ENCODE measurements at places on chromosomes 2 and 18.
A peak's percentile ranks its signal among the peaks of the same experiment; 100 is the strongest.

DNA sequence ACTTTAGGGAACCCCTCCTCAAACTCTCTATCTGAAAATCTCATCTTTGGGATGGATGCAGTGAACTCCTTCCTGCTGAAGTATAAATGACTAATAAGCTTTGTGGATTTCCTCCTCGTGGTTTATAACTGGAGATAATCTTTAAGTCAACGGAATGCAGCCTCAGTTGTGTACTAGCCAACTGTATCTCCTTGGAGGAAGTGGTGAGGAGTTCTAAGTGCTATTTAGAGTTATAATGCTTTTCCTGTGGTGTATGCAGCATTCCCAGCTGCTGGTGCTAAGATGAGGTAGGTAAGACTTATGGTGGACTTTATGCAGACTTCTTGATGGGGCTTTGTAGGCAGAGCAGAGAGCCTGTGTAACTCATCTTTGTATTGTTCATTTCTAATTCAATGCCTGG is 90.9 kb downstream of the LYPD6B start:
- DNase-seq = peak; percentile 41

DNA sequence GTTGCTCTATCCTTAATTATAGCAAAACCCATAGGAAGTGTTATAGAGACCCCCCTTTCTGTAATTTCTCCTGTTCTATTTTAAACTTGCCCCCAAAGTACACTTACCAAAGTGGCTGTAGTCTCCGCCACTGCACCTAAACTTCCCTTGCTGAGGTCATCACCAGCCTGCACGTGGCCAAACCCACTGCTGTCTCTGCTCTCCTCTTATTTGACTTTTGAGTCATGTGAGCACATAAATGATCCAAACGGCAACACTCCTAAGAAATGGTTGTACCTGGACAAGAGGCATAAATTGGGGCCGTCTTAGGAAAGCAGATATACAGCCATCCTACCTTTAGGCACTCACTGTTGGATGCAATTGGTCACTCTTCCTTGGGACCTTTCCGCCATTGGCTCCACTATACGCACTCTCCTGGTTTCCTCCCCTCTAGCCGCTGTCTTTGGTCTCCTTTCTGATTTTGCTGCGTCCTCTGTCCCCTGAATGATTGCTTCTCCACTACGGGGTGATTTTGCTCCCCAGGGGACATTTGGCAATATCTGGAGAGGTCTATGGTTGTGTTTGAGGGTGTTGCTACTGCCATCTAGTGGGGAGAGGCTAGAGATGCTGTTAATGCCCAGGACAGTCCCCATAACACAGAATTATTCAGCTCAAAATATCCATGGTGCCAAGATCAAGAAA is 19.2 kb upstream of the IL36G start:
- peak; percentile 13 for DNase-seq

GRCh38 chr2:67510745-67511144 is 113.6 kb downstream of the ETAA1 start:
- no peak for DNase-seq

DNA sequence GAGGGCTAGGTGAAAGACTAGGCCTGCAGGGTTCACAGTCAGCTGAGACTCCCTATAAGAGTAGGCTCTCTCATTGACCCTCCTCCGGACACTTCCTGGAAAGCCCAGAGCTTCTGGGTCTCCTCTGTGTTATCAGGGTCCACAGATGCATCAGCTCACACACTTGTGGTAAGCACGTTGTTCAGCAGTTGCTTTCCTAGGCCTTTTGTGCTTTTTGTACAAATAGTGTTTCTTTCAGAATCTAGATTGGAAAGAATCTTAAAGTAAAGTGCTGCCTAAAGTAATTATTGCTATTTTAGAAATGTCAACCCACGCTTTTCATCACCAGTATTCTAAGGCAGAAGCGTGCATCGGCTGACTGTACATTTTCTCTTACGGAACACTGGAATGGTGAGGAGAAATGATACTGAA is 15.5 kb downstream of the SLC9A2 start:
- DNase-seq = no peak

- no peak for DNase-seq
Measured at GRCh38 chr2:1662606-1663180, 81.6 kb downstream of the PXDN start.

DNA sequence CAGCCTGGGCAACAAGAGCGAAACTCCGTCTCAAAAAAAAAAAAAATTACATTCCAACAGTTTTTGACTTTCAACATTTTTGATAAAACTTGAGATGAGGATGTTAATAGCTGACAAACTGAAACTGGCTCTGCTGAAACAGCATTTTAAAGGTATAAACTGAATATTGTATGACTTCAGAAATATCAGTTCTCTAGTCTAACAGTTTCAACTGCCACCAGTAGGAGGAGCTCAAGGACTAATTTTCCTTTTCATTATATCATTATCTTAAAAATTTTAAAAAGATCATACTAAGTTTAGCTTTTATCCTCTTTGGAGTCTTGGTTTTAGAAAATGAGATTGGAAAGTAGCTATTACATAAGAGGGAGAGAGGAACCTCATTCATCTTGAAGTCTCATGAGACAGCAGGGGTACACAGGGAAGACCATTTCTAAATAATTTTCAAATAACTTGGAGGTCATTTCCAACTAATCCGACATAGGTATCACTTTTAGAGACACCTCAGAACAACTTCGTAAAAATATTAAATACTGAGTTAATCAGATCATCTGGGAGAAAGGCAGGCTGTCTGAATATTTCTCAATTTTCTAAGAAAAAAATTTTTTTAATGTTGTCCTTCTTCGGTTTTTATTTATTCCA is 37.6 kb upstream of the MCM6 start:
- DNase-seq = peak; percentile 10

- DNase-seq = no peak
Measured at GRCh38 chr2:166671801-166672200, 177.8 kb upstream of the SCN7A start.

DNA sequence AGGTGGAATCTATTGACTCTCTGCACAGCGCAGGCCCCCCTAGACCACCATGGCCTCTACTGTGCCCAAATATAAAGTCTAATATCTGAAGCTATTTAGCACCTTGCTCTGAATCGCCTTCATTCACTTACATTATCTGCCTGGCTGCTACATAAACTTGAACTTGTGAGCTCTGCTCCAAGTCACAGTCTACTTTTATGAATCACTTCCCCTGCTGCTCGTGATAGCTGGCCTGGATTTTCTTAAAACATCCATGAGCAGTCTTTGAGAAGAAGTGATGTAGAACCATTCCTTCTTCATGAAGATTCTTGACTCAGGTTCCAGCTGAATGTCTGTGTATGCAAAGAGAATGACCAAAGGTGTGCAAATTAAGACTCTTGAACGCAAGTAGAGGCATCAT is 359.5 kb downstream of the RND3 start:
- DNase-seq = peak; percentile 70

DNA sequence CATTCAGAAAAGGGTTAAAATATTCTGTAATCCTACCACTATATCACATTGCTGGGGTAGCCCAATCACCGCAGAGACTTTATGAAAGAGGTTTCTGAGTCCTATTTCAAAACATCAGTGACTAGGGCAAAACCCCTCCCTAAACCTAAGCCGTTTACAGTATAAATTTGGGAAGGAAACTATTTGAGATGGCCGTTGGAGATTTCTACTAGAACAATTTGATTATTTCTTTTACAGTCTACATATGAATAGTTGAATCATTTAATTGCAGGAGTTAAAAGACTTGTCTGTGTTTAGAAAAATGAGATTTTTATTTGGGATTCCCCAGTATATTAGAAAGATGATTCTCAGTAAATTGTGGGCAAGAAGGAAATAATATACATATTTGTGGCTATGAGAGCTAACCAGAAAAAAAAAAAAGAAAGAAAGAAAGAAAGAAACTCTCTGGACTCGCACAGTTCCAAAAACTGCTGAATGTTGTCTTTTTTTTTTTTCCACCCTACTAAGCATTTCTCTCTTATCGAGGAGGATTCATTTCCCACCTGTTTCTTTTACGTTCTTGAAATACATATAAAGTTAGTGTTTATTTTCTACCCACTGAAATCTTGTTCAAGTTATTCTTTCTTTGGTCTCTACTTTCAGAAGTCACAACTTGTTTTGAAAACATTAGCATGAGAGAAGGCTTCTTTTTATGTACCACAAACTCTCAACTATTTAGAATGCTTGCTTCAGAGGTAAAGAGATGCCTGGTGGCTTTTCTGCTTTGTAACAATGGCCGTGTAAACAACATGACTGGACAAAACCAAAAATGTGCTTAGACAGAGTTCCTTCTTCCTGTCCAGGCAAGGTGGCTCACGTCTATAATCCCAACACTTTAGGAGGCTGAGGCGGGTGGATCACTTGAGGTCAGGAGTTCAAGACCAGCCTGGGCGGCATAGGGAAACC is 65.9 kb downstream of the BCL2 start:
- DNase-seq = no peak

GRCh38 chr18:57475903-57476302 is 40.7 kb downstream of the ONECUT2 start:
- DNase-seq = no peak

- peak; percentile 91 for DNase-seq
Measured at GRCh38 chr2:204452464-204453023, 92.7 kb upstream of the PARD3B start.

DNA sequence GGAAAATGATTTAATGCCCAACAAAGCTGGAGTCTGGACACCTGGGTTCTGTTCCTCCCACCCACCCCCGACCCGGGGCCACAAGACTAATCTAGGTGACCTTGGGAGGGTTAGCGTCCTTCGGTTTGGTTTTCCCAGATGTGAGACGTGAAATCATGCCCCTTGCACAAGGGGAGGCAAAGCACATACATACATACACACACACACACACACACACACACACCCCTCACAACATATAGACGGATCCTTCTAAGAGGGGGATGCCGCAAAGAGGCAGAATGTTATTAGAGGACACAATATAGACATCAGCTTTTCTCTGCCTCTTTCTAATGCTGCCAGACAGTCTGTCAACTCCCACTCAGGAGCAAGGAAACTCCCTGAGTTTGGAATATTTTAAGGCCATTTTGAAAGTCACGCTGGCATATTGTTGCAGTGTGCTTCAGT is 616 bp upstream of the RBMS1 start:
- DNase-seq = no peak

DNA sequence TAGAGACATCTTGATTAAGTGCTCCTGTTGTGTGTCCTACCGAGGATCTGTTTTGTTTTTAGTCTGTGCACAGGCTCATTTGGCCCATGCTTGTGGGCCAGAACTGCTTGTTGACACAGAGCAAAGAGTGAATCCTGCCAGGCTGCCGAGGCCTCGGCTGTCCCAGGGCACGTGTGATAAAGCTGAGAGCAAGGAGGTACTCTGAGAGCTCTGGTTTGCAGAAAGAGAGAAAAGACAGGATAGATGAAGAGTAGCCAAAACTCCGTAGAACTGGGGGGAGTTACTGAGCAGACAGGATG is 175.1 kb downstream of the FAM210A start:
- DNase-seq = no peak

DNA sequence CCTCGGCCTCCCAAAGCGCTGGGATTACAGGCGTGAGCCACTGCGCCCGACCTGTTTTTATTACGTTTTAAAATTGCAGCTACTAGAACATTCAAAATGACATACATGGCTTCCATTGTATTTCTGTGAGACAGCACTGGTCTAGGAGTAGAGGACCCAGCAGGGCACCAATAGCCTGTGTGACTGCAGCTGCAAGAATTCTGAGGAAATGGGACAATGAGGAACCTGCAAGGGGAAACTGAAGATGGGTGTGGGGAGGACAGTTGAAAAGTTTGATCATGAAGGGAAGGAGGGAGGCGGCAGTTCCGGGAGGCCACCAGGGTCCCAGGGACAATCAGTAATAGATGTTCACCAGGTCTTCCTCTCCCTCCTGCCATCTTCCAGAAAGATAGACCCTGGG is 13.9 kb upstream of the DNPEP start:
- no peak for DNase-seq

GRCh38 chr2:22020091-22020742 is 896.4 kb downstream of the TDRD15 start:
- DNase-seq = peak; percentile 78

DNA sequence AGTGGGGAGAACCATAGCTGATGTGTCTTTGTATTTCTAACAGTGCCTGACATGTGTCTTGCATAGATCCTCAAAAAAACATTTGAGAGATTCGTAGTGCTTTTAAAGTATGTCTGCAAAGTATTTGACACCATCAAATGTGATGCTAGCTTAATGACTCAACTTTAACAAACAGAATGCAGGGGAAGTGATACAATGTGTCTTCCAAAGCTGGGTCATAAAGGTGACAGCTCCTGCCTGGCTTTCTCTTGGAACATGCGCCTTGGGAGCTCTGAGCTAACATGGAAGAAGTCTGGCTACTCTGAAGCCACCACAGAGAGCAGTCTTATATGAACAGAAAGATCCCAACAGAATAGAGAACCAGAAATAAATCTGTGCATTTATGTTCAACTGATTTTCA is 78.2 kb downstream of the C1D start:
- no peak for DNase-seq

DNA sequence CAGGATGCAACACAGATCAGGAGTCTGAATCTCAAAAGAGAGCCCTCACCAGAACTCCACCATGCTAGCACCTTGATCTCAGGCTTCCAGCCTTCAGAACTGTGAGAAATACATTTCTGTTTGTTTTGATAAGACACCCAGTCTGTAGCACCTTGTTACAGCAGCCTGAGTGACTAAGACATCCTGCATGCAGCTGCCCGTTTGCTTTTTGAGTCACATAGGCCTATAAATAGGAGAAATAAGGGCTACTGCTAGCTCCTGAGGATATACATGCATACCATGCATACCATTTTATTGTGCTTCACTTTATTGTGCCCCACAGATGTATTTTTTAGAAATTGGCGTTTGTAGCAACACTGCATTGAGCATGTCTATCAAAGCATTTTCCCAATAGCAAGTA is 337.8 kb downstream of the CDH2 start:
- peak; percentile 93 for DNase-seq

GRCh38 chr2:177419274-177419673 is 26.7 kb downstream of the AGPS start:
- no peak for DNase-seq

DNA sequence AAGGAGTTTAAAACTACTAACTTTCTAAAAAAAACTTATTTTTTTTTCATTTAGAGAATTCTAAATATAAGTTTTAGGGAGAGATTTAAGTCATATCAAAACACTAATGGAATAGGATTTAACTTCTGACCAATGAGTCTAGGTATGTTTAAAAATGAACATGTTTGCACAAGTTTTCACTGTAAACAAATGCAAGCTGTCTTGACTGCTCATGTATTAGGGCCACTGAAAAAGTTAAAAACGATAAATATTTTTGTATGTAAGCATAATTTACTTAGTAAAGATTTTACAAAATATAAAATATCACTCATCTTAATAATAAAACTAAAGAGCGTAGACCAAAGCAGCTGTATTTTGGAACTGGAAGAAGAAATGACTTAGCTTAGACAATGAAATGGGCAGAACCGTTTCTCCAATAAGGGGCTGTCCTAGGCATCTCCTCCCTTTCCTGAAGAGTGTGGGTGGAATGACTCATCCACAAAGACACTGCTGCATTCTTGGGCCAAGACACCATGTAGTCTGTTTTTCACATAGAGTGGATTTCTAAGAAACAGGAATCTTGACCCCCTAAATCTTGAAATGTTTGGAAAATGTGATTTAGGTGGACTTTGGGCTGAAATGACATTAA is 118.8 kb downstream of the MEP1B start:
- DNase-seq = peak; percentile 83

Measured in non-pigmented ciliary epithelial cell (primary cell).